ENCODE measurements at places on chromosomes 4 and X.

DNA sequence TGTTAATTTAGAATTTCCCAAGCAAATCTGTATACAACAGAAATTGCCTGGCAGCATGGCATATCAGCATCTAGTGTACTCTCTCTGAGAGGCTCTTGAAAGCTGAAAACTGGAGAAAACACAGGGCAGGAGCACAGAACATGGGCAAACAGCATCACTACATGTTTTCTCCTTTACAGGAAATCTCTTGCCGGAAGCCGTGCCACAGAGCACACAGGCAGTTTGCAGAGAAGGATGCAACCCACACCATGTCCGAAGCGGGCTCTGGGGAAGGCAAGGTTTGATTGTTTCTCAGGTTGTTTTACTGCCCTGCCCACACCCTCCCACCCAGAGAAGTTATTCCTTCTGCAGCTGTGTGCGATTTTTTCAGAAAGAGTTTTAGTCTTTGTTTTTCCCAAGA lies 41.1 kb upstream of the FAM9C start:
- no peak for DNase-seq

GRCh38 chr4:68765876-68766275 lies 49.9 kb upstream of the UGT2B10 start:
- DNase-seq, result no peak

GRCh38 chrX:72169008-72169728 lies 12.4 kb upstream of the PIN4 start:
- no peak for DNase-seq

- no peak for DNase-seq
Observed at GRCh38 chr4:87066403-87067123, 131.8 kb downstream of the AFF1 start.
